ENCODE measurements at places on chromosomes 4 and X.

DNA sequence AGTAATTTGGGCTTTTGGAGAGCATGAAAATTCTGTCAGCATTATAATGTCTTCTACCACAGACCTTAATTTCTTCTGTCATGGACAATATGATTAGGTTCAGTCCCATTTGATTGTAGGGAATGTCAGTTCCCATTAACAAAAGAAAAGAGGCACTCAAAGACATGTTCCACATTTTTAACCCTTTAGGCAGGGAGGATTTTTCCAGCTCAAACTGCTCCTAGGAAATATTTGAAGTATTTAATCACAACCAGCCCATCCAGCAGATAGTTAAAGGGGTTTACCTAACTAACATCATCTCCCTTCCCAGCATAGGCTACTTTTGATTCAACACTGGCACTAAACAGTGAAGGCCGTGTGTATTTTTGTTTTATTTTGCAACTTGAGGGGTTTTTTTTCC, 256.0 kb downstream of the DHX15 start:
- no peak for DNase-seq

- DNase-seq: no peak
These were observed 2222.3 kb upstream of the AGA start for GRCh38 chr4:179664430-179665027.

DNA sequence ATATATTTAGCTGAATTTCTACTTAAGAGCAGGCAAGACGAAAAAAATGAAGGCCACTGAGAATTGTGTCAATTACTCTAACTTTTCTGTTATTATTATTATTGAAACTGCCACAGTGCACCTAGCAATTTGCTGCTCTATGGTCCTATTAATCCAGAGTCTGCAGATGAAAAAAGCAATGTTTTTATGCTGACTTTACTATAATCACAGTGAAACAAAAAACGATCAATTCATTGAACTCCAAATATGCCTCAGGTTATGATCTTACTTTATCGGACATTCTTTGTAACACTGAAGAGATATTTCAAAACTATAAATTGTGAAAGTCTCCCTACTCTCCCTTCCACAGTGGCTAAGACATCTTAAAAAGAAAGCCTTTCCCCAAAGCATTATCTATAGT, 474.4 kb downstream of the KCNIP4 start:
- no peak for DNase-seq

GRCh38 chr4:118850488-118851173, 14.7 kb upstream of the SEC24D start:
- no peak for DNase-seq

GRCh38 chrX:41518841-41519220, 71.7 kb downstream of the NYX start:
- DNase-seq: no peak

DNA sequence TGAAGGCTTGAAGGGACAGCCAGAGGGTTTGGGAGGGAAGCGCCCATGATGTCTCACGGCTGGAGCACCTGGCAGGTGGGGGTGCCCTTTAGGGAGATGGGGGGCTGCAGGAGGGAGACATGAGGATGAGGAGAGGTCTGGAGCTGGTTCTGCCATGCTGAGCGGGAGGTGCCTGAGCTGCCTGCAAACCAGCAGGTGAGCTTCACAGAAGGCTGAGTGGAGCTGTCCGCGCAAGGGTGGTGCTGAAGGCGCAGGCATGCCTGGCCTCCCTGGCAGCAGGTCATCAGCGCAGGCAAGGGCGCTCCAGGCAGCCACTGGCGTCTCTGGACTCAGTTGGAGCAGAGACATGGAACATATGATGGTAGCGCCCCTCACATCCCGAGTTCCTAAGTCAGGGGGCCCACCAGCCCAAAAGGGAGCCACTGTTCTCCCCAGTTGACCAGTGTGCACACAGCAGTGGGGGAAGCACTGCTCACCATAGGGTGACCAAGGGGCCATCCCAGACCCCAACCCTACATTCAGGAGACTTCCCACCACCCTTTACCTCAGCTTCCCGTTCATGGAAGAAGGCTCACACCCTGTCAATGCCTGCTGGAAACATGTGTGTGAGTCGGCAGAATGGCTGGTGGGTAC, 25.8 kb downstream of the ADRA2C start:
- DNase-seq: no peak

DNA sequence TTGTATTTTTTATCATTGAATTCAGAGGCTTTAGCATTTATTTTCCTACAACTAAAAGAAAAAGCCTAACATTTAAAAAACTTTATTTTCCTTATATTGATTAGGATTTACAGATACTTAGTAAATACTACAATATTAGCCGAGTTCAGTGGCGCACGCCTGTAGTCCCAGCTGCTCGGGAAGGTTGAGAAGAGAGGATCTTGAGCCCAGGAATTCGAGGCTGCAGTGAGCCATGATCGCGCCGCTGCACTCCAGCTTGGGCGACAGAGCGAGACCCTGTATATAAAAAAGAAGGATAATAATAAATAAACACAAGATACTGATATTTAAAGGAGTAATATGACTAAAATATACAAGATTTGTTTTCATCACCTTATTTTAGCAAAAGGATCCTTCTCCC, 681 bp upstream of the UPF3B start:
- DNase-seq: peak; percentile 20

GRCh38 chrX:110210417-110211139, 107.3 kb downstream of the AMMECR1 start:
- peak; percentile 15 for DNase-seq

GRCh38 chr4:139633661-139634060, 32.0 kb upstream of the MGST2 start:
- peak; percentile 1 for DNase-seq

DNA sequence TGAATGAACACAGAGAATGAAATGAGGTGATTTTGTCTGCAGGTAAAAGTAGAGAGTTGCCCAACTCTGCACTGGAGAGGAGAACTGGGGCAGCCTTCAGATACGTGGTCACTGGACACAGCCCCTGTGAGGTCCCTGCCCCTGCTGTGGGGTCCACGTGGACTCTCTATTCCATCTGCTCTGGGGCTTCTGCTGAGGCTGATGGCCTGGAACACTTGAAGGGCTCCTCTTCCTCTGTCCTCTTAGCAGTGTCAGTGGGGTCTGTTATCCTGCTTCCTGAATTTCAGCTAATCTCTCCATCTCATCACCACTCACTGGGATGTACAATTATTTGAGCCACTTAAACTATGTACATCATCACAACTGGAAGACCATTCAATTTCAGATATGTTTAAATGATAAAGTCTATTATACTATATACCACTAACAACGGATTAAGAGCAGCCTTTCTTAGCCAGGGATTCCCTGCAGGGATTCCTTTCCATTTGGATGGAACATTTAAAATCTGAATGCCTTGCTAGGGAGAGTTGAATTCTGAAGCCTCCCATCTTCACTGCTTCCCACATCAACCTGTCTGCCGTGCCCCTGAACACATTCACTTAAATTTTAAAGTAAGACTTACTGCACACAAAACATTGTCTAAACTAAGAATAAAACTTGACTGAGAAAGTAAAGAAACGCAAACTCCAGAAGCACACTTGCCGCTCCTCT, 74.0 kb downstream of the CC2D2A start:
- DNase-seq: no peak
